ENCODE measurements at places on chromosomes 12 and 14.

DNA sequence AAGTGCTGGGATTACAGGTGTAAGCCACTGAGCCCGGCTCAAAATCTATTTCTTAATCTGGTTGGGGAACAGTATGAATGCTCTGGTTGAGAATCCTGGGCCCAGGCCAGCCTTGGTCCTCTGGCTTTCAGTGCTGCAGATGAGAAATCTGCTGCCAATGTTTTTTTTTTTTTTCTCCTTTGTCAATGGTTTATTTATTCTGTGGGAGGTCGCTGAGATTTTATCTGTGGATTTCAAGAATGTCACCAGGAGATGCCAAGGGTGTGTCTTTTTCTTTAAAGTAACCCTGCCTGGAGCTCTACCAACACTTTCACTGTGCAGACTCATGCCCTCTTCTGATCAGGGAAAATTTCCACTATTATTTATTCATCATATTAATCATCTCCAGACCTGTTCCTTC, 3.6 kb downstream of the SLC25A29 start:
- no peak for DNase-seq

DNA sequence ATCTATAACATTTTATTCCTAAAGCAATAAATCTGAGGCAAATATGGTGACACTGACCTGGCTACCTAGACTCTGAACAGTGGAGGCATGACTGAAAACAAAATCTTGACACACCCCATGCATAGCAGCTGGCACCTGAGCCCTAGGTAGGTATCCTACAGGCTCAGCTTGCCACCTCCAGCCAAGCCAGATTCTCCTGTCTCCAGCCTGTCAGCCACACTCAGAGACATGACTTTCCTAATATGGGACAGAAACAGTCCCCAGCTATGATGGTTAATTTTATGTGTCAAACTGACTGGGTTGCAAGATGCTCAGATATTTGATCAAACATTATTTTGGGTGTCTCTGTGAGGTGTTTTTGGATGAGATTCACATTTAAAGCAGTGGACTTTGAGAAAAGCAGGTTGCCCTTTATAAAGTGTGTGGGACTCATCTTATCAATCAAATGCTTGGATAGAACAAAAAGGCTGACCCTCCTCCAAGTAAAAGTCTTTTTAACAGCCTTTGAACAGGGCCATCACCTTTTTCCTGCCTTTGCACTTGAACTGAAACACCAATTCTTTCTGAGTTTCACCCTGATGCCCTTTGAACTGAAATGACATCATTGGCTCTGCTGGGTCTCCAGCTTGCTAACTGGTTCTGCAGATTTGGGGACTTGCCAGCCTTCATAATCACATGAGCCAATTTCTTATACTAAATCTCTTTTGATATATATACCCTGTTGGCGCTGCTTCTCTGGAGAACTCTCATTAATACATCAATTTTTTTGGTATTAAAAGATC, 125.4 kb downstream of the LLPH start:
- no peak for DNase-seq

DNA sequence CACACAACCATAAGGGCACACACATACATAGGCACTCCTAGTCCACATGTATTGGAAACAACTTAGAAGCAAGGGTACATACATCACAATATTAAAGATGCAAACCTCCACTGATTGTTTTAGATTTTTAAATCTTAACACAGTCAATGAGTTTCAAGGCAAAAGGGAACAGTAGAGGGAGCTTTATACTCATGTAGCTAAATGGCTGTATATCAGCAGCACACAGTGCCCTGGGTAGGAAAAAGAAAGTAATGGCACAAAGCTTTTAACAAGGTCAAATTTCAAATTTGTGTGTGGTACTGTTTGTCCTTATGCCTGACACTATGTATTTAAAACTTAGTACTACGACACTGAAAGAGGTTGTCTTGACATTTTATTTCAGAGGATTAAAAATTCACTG, 262.0 kb downstream of the MED13L start:
- DNase-seq: no peak

DNA sequence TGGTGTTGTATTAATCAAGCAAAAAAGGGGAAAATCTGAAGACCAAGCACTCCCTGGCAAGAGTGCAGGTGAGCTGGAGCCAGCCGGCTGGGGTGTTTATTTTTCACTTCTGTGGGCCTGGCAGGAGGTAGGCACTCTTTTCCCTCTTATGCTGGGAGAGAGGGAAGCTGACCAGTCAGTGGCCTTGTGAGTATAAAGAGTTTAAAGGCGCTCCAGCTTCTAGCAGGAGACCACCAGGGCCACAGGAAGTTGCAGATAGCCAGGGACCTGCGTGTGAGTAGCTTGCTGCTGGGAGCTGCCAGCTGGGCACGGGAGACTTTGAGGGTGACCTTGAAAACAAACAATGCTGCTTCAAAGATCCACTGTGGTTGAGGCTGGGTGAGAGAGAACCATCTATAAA, 217.4 kb upstream of the PWP1 start:
- DNase-seq: no peak

DNA sequence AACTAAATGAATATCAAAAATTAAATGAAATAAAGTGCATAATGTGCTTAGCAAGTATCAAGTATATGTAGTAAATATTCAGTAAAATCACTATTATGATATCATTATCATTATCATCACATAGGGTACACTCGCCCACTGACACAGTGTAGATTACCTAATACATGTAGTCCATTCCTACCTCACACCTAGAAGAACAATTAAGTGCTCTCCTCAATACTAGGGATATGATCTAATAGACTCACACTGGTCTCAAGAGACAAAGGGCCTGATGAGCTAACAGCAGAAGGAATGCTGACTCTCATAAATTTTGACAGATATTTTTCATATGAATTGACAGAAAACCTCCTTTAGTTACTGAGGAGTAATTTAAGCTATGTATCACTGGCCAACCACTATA, 29.1 kb downstream of the FSCB start:
- DNase-seq: no peak

- DNase-seq: no peak
These were observed 78.0 kb downstream of the LRRC74A start for GRCh38 chr14:76904100-76904739.

GRCh38 chr14:71720978-71721624, 211.1 kb upstream of the RGS6 start:
- peak; percentile 48 for DNase-seq

DNA sequence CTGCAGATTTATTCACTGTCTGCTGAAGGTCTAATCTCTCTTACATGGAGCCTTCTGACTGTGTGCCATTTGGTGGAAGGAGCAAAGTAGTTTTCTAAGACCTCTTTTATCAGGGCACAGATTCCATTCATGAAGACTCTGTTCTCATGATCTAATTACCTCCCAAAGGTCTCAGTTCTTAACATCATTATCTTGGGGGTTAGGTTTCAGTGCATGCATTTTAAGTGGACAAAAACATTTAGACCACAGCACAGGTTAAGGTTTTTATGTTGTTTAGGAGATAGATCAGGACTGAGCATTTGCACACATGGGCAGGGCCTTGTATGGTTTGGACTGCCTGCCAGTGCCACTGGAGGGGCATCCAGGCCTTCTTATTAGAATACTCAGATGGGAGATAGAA, 746.1 kb downstream of the C12orf50 start:
- DNase-seq: no peak

- DNase-seq: no peak
These were observed 115.6 kb downstream of the NEDD1 start for GRCh38 chr12:97022536-97023230.

DNA sequence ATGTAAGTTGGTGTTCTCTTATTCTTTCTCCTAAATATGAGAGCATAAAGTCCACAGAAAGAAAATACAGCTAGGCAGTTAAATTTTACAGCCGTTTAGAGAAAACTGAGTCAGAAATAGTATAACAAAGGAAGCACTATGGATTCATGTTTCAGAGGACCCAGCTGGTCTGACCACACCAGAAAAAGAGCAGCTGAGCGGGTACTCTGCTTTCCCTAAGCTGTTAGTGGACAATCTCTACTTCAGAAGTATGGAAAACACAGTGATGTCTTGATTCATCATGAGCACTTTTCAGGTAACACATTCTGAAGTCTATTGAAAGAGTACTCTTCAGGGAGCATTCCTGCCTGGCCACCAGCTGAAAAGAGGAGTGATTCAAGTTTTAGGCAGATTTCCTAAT, 12.4 kb downstream of the PPM1H start:
- DNase-seq: no peak

DNA sequence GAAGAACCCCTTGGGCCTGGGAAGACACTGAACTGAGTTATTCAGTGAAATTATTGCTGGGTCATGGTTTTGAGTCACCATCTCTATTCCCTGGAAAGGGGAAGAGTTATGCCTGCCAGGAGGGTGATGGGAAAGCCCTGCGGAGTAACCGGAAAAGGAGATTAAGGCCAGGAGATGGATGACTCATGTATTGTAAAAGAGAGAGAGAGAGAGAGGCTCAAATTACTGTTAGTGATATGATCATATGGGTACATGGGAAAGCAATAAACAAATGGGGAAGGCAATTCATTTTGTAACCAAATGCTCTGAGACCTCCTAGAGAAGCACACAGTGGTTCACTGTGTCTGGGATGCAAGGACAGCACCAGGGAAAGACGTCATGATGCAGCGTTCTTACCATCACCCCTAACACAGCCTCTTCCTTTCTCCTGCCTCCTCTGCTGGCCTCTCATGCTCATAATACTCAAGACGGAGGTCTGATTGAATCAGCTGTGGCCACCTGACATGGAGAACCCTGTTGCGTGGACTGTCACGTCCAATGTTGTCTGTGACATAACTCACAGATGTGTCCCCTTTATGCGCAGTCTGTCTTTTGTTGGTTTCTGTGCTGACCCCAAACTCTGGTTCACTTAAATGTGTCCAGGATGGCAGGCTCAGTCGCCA, 243.7 kb downstream of the TMEM132D start:
- no peak for DNase-seq

GRCh38 chr12:97127061-97127460, 220.0 kb downstream of the NEDD1 start:
- no peak for DNase-seq

DNA sequence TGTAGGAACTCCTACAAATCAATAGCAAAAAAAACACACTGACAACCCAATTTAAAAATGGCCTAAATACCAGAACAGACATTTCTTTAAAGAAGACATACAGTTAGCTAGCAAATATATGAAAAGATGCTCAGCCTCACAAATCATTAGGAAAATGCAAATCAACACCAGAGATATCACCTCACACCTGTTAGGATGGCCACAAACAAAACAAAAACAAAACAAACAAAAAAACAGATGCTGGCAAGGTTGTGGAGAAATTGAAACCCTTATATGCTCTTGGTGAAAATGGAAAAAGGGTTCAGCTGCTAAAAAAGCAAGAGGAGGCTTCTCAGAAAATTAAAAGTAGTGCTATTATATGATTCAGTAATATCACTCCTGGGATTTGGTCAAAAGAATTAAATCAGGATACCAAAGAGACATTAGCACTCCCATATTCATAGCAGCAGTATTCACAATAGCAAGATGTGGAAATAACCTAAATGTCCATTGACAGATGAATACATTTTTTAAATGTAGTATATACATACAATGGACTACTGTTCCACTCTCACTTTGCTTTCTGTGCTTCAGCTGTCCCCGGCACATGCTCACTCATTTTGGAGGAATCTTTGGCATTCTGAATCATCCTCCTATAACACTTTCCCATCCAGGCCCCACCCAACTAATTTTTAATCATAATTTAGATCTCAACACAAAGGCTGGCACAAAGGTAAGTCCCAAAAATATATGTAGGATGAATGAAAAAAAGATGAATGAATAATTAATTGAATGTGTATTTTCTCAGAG, 99.1 kb downstream of the SYT1 start:
- DNase-seq: no peak

- DNase-seq: no peak
These were observed 22.1 kb downstream of the FOXN3 start for GRCh38 chr14:89394972-89395371.

DNA sequence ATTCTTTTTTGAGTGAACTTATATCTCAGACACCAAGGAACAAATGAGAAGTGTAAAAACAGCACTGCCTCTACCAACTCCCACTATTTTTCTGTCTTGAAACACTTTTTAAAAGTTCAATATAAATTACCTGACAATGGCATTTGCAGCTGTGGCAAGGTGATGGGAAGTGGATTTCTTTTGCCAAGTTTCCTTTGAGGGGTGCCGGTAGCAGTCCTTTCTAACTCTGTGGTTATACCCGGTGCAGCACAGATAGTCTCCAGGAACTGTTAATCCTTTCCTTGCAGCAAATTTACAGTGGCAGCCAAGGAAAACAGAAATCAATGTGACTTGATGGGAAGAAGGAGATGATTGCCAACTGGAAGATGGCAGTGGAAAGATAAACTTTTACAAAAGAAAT, 243.7 kb downstream of the BCAT1 start:
- DNase-seq: no peak

Data from CMK (cell line).